Pulmonary artery endothelial cell (primary cell): ENCODE measurements at places on chromosomes 7 and 10. TPM values are rescaled to one million over a fixed set of nuclear protein-coding genes. Genes with fewer than 3 reads are reported as not detected.
A peak's percentile ranks its signal among the peaks of the same experiment; 100 is the strongest.

DNA sequence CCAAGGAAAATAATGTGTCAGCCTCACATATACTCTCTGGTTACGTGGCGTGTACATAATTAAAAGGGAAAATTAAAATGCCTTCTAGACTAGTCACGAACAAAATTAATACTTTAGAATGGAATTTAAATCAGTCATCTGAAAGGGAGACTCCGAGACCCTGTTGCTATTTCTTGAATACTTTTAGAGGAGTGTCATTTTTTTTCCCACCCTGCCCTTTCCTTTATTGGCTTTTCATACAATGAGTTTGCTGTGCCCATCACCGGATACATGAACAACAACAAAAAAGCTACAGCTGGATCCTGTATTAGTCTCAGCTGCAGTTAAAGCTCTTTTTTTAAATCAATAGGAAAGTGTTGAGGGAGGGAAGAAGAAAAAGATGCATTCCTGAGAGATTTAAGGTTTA, 20.1 kb downstream of the CYTH3 start:
- peak; percentile 37 for DNase-seq

ACSM6 gene
- total RNA-seq: not detected in 2 replicates

DNA sequence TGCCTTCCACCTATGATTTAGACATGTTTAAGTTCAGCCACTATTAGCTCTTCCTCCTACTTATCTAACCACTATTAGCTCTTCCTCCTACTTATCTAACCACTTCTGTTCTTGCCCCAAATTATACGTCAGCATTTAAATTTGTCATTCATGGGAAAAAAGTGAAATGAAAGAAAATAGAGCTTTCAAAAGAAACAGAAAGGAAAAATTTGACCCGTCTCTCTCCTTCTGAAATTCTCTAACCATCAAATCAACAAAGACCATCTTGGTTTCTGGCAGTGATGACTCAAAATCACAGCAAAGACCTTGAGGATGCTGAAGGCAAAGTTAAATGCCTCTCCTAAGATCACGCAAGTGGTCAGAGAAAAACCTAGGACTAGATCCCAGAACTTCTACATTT, 2.6 kb downstream of the LIPA start:
- no peak for DNase-seq

C10orf90 gene
- not detected in 2 replicates for total RNA-seq

GRCh38 chr10:18500576-18500975, 150.8 kb downstream of the NSUN6 start:
- DNase-seq: no peak

ZWINT gene
- total RNA-seq: 51.4 and 80.9 TPM in 2 replicates

TMEM178B gene
- 0.07 TPM in 1 of 2 replicates, not detected in the other for total RNA-seq

- DNase-seq: no peak
Observed at GRCh38 chr7:16708980-16709379, 44.6 kb upstream of the TSPAN13 start.

CRPPA gene
- total RNA-seq: 0.86 and 1.2 TPM in 2 replicates

ZNF786 gene
- total RNA-seq: 6.6 and 9.2 TPM in 2 replicates

DLX5 gene
- total RNA-seq: not detected in 2 replicates
